ENCODE measurements at places on chromosomes 2 and 18.

DNA sequence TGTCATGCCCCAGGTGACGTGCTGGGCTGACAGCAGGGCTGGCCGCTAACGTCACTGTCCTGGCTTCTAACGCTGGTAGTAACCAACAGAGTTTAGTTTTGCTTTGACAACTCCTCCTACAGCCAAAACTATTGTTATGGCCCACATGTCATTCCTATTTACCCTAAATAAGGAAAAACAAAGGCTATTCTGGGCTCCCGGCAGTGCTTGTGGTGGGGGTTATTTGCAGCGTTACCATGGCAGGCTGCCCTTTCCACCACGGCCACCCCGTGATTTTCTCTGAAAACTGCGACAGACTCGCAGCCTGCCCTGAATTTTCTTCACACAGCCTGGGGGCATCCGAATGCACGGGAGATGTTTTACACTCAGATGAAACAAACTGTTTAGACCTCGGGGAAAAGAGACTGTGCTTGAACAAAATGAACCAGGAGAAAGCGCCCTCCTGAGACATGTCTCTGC, 115.2 kb downstream of the FAM210A start:
- DNase-seq: no peak

GRCh38 chr2:30504731-30505130, 57.7 kb downstream of the LCLAT1 start:
- no peak for DNase-seq

DNA sequence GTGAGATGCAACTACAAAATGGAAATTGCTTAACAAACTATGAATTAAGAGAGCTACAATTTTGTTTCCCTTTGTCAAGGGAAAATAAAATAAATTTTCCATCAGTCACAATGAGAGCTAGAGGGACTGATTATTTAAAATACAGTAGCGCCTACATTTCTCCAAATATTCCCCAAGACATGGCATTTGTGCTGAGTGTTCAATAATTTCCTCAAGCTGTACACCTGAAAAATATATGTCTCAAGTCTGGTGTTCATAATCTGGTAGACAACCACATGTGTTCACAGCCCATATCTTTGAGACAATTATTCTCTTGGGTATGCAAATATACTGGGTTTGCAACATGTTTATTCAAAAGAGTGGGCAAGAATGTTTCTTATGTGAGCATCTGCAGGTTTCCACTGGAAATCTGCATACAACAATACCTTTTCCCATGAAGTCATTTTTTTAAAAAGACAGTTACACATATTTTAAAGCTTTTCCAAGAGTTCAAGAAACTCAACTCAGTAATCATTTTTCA, 240.1 kb upstream of the VRK2 start:
- DNase-seq: no peak

DNA sequence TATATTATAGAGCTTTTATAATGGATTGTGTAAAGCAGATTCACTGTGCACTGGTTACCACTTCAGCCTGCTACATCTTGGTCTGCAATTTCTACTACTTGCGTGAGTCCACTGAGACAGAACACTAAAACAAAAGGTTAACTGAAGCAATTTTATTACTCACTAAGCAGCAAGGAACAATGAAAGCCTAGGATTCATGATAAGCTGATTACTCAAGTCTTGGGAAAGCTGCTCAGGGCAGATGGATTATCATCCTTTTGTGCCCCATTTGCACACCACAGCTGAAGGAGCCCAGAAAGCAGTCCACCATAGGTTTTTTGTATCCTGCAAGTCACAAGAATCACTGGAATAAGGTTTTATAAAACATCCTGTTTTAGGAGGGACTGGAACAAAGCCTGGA, 1215.2 kb upstream of the TMEFF2 start:
- no peak for DNase-seq

- no peak for DNase-seq
Measured at GRCh38 chr2:160246356-160246755, 46.3 kb upstream of the ITGB6 start.

DNA sequence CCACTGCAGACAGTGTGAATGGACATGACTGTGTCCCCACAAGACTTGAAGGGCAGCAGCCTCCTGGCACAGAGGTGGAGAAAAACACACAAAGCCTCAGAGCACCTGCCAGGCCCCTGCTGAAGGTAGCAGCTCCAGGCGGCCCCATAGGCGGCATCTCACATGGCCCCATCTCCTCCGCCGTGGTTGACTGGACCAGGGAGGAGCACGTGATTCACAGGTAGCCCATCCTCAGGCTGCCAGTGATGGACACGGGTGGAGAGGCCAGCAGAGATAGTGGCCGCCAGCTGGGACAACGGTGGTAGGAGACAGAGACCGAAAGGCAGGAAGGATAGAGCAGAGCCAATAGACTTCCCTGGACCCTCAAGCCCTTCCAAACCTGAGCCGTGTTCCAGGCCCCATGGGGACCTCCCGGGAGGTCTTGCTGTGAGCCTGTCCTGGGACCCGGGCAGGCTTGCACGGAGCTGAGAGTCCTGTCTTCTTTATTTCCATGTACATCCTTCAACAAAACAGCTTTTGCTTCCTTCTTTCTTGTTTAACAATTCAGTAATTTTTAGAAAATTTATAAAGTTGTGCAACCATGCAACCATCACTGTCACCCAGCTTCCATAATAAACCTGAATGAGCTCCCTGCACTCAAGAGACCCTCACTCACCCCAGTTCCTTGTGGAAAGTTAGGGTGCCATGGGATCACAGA, 26.9 kb downstream of the GPR55 start:
- peak; percentile 22 for DNase-seq

DNA sequence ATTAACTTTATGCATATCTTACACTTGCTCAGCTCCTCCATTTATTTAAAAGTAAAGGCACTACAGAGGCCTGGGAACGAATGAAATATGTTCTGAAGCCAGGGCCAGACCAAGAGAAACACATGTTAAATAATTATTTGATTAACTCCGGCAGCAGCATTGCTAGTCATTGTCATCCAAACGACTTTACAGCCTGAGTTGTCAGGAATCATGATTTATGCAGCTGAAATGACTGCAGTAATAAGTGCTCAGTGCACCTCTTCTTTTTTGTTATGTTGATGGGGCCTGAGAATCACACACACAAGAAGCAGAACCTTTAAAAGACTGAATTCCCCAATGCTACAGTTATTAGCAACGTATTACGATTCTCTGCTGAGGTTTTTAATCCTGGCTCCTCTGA, 58.9 kb downstream of the EPHA4 start:
- no peak for DNase-seq

- DNase-seq: no peak
Measured at GRCh38 chr2:42979416-42979869, 187.1 kb upstream of the HAAO start.

DNA sequence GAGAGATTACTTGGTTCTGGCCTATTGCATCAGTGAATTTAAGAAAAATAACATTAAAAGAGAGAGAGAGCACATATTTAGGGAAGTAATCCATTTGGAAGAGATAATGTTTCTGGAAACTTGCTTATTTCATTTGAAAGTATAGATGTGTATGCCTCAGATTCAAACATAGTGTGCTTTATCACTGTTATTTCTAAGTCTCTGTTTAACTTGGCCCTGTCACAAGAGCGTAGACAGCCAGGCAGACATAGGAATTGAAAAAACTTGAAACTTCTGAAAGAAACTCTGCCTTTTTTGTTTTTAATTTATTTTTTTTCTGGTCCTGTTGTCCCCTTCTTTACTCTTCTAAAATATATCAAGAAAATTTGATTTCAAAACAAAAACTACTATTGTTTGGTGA, 849.1 kb downstream of the CNTNAP5 start:
- DNase-seq: no peak

DNA sequence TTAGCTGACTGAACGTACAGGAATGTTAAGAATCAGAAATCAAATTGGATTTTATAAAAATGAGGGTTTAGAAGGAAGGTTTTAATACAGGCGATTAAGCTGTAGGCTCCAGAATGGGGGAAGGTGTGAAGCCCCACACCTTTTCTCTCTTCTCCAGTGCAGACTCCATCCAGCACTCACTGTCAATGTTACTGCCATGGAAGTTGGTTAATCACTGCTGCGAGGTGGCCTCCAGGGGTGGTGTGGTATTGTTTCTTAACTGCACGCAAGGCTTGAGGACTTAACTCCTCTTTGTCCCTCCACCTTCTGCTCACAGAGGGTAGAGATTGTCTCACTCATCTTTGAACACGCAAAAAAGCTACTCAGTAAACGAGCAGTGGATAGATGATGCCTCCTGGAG, 26.9 kb upstream of the YWHAQ start:
- DNase-seq: no peak
